HT-29 (cell line): ENCODE measurements at places on chromosomes 6 and 20.
A peak's percentile ranks its signal among the peaks of the same experiment; 100 is the strongest.

GRCh38 chr6:64589961-64590360, 954.4 kb downstream of the PHF3 start:
- DNase-seq: no peak

GRCh38 chr6:33126101-33126714, 50.4 kb downstream of the HLA-DPB1 start:
- DNase-seq: peak; percentile 57

DNA sequence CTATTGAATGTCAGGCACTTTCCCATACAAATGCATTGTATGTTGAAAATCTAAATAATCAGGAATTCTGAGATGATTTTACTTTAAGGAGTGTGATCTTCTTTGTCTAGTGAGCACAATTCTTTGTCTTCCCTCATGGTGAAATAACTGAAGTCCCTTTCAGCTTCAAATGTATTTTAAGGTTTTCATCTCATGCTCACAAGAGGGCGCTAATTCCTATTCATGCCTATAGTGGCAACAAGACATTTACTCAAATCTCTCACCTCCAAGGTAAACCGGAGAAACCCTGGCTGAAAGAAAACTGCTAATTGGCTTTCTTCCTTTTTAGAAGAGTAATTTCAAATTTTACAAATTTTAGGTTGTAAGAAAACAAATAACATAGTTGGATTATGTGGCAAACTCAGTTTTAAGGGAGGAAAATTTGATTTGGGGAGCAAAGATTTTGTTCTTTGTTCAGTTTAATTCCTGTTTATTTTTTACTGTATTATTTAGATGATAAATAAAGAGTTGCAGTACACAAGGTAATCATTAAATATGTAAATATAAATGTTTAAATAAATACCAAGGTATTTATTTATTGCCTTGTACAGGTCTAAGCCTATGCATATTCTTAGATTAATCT, 69.1 kb downstream of the SLC35F1 start:
- DNase-seq: peak; percentile 65

DNA sequence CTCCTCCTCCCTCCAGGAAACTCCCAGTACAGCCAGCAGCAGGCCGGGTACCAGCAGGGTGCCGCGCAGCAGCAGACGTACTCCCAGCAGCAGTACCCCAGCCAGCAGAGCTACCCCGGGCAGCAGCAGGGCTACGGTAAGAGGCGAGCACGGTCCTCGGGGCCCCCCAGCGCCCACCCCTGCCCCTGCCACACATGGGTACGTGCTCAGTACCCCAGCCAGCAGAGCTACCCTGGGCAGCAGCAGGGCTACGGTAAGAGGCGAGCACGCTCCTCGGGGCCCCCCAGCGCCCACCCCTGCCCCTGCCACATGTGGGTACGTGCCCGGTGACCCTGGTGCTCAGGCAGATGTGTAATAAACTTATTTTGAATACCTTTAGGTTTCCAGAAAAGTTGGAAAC, 10.2 kb upstream of the MTG2 start:
- DNase-seq: no peak

- DNase-seq: peak; percentile 58
Measured at GRCh38 chr20:25539742-25540672, 45.3 kb downstream of the NINL start.

DNA sequence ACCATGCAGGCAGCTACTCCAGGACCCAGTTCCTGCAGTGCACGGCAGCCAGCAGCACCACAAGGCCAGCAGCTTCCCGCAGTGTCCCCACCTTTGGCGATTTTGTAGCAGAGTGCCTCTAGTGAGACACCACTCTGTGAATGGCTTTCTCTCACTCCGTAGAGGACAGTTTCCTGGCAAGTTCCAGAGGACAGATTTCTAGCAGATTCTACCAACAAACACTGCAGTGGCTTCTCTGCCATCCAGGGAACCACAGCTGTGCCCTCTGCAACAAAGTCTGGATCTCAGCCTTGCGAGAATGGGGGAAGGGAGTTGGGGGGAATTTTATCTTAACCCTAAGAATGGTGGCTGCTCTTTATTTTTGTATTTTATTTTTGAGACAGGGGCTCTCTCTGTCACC, 28.7 kb downstream of the SNHG17 start:
- DNase-seq: no peak

- peak; percentile 26 for DNase-seq
Measured at GRCh38 chr6:43517505-43518357, 842 bp downstream of the POLR1C start.

DNA sequence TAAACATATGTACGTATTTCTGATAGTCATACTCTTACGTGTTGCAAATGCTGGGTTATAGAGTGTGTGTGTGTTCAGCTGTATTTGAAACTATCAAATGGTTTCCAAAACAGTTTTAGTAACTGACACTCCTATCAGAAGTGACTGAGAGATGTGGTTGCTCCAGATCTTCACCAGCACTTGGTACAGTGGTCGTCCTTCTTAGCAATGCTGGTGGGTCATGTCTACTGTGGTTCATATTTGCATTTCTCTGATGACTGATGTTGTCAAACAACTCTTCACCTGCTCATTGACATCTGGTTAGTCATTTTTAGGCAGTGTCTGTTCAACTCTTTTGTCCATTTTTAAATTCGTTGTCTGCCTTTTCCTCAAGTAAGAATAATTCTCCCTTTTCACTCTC, 259.3 kb downstream of the KIF16B start:
- DNase-seq: no peak

- DNase-seq: no peak
Measured at GRCh38 chr20:10263385-10264165, 44.9 kb downstream of the SNAP25 start.

DNA sequence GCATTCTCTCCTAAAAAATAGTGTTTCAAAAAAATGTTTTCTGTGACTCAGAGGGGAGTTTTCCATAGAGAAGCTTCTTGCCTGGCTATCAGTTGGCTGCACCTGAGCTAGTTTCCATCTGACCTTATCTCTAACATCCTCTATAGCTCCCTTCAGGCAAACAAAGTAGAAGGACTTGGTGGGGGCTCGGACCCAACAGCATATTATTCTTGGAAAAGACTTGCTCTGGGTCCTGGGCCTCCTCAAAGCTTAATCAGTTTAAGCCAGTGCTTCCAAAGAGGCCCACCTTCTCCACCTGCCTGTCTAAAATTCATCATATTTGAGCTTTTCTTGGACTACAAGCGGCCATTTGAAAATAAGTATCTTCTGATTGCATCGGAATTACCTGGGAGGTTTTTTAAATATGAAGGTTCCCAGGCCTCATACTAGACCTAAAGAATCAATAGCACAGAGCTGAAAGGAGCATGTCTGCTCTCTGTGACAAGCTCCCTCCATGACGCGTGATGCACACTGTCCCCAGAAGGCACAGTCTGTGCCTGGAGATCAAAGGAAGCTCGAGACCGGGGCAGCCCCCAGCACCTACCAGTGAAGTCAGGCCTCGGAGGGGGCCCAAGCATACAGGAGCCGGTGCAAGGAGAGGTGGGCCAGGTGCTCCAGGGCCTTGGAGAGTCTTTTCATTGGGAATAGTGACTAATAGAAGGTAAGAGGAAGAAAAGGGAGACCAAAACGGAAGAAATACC, 80.6 kb upstream of the HIVEP1 start:
- DNase-seq: no peak

- no peak for DNase-seq
Measured at GRCh38 chr6:52074155-52074554, 13.3 kb downstream of the PKHD1 start.

- DNase-seq: peak; percentile 40
Measured at GRCh38 chr20:62239278-62239879, 1.1 kb downstream of the OSBPL2 start.

DNA sequence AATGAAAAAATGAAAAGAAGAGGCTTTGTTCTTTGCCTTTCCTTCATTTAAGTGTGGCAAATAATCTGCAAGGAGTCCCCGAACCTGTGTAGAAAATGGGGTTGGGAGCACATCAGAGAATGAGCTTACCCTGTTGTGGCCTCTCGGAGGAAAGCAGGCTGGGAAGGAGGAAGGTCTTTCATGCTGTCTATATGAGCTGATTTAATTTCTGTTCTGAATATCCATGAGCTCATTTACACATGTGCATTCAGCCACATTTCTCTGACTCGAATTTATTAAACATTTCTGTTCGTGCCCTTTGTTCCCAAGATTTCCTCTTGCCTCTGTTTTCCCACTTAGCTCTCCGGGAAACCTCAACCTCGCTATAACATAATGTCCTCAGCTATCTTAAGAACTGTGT, 584.4 kb upstream of the CDH4 start:
- DNase-seq: no peak

- no peak for DNase-seq
Measured at GRCh38 chr20:33857722-33858563, 46.8 kb downstream of the CHMP4B start.

DNA sequence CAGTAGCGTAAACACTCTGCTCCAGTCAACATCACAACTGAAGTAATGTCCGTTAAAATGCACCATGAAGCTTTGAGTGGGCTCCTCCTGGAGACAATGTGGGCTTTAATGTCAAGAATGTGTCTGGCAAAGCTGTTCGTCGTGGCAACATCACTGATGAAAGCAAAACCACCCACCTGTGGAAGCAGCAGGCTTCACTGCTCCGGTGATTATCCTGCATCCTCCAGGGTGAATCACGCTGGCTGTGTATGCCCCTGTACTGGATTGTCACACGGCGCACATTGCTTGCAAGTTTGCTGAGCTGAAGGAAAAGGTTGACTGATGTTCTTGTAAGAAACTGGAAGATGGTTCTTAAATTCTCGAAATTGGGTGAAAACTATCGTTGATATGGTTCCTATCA, 128.5 kb downstream of the MOXD1 start:
- DNase-seq: no peak

DNA sequence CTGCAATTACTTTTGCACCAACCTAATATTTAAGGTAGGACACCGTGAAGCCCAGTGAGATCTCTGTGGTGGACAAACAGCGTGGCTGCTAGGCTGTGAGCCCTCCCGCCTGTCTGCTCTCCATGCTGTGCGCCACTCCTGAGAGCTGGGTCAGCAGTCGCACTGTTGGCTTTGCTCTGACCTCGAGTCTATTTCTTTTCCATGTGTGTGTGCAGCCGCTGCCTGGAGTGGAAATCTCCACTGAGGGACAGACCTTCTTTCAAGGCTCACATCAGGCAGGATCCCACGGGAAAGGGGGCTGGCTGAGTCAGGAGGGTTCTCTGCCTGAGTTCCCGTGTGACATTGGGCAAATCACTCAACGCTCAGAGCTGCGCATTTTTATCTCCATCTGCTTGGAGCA, 27.1 kb downstream of the RIPOR3 start:
- DNase-seq: no peak

DNA sequence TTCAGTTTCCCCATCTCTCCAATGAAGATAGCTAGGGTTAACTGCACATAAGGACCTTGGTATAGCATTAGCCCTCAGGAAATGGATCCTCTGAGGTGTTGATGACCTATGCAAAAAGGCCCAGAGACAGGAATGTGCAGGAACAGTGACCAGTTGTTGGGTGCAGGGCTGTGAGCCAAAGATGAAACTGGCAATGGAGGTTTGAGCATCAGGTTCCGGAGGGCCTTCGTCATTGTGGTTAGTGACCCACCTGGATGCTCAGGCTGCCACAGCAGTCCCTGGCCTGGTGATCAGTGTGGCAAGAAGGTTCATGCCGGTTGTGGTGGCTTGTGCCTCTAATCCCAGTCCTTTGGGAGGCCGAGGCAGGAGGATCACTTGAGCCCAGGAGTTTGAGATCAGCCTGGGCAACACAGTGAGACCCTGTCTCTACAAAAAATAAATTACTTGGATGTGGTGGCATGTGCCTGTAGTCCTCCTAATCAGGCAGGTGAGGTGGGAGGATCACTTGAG, 43.7 kb downstream of the TM9SF4 start:
- DNase-seq: no peak

DNA sequence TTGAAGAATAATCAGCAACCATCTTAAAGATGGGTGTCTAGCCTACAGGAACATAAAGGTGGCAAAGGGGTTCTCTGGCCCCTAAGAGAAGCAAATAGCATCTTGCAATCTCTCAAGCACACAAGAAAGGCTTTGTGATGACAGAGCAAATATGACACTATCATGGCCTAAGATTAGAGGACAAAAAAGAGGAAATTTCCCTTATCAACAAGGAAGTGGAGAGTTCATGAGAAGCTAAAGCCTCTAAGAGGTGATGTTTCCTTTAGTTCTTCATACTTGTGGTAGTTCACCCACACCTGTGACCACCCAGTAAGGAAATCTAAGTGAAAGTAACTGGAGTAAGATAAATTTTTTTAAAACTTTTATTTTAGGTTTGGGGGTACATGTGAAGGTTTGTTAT, 88.4 kb downstream of the OLIG3 start:
- no peak for DNase-seq

GRCh38 chr6:98942263-98942803, 5.4 kb downstream of the FBXL4 start:
- DNase-seq: no peak

GRCh38 chr6:30793521-30794194, 49.3 kb upstream of the IER3 start:
- DNase-seq: no peak

DNA sequence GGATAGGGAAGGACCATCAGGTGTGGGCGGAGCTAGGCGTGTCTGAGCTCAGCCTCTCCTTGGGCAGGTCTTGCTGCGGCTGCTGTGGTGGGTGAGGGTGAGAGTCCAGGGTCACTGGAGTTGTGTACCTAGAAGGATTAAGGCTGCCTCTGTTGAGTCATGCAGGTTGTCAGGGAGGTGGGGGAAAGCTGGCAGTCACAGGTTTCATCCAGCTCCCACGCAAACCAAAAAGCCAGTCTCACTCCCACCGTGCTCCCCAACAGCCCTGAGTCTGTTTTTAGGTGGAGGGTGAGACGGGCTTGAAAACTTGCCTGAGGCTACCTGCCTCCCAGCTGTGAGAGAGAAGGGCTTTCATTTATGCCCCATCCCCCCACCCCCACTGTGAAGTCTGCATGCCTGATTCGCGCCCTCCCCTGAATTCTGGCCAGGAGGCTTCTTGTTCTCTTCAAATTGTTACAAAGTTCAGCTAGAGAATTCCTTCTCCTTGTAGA, 161.5 kb downstream of the MYLK4 start:
- peak; percentile 4 for DNase-seq

- DNase-seq: no peak
Measured at GRCh38 chr6:22467645-22468044, 101.7 kb upstream of the HDGFL1 start.

DNA sequence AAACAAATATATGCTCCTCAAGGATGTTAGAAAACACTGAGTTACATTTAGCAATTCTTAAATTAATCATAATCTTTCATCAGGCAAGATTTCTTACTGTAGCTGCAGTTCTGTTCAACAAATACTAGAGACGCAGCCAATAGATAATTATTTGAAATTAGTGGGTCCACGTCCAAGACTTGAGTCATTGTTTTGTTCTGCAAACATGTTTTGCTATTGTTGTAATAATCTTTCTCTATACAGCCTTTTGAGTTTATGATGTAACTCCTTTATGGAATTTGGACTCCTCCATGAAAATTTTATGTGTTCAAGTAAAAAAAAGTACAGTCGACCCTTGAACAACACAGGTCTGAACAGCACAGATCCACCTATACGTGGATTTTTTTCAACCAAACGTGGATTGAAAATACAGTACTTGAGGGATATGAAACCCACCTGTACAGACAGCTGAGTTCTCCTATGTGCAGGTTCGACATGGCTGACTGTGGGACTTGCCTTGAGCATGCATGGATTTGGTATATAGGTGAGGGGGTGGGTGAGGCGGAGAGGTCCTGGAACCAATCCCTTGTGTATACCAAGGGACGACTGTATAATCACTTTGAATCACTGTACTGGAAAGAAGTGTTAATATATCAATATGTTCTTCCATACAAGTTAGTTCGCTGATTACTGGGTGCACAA, 41.3 kb upstream of the SLC22A16 start:
- DNase-seq: no peak
